ENCODE measurements at places on chromosomes 13 and 19.

DNA sequence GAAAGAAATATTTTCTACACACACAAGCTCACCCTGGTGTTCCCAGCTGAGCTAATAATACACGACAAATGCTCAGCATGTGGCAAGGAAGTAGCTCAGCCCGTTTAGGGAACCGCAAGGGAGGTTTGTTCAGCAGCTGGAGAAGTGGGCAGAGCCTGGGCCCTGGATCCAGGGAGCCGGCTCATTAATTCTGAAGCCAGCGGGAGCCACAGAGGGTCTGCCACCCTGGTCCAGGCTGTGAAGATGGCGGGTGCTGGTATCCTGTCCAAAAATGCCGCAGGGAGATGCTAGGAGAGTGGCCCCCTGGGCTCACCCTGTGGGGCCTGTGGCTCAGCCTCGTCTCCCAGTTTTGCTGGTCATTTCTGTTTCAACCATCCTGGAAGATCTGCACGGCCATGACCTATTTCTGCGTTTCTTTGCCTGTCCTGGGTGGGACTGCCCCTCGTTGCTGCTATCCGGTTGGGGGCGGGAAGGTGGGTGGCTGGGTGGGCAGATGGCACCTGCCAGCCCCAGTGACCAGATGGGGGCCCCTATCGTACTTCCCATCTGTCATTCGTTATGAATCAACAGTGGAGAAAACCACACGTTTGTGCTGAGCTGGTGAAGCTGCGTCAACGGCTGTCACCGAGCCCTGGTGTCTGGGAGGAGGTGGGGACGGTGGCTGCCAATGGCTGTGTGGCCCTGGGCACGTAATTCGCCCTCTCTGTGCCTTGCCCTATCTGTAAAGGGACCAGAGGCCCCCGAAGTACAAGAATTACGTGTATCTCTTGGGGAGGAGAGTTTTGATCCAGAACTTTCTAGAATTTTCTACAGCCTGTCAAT is 2.7 kb upstream of the GNA15 start:
- DNase-seq, result no peak

DNA sequence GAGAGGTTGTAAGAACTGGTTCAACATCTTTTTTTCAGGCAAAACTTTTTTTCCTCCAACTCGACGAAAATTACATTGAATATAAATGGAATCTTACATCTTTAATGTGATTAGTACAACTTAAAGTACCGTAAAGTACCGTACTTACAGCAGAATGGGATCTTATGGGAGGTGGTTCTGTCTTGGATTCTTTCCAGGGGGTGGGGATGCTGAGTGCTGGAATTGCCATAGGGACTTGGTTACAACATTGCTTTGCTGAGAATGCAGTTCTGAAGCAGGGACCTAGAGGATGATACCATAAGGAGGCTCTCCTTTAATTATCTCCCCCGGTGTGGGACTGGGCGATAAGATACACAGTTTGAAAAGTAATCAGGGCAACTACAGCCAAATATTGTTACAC is 186.4 kb downstream of the KLF5 start:
- no peak for DNase-seq

DNA sequence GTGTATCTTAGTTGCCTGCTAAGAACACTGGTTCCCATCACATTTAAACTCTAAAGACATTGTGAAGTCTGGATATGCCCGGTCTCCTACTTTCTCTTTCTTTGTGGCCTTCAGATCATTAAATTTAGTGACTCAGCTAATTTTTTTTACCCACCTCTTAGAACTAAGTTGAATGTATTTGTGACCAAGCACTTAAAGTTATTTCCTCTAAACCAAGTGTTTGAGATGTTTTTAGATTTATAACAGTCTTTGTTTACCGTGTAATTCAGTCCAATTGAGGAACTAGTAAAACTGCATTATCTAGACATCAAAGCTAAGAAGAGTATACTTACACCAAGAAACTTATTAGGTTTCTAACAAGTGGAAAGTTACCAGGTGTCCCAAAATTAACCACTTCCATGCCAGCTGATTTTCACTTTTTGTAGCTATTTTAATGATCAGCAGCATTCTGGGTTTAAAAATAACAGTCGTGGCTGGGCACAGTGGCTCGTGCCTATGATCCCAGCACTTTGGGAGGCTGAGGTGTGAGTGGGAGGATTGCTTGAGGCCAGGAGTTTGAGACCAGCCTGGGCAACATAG is 53.1 kb downstream of the ARHGAP35 start:
- no peak for DNase-seq

GRCh38 chr19:10461047-10461949 is 41.0 kb downstream of the PDE4A start:
- peak; percentile 43 for DNase-seq

DNA sequence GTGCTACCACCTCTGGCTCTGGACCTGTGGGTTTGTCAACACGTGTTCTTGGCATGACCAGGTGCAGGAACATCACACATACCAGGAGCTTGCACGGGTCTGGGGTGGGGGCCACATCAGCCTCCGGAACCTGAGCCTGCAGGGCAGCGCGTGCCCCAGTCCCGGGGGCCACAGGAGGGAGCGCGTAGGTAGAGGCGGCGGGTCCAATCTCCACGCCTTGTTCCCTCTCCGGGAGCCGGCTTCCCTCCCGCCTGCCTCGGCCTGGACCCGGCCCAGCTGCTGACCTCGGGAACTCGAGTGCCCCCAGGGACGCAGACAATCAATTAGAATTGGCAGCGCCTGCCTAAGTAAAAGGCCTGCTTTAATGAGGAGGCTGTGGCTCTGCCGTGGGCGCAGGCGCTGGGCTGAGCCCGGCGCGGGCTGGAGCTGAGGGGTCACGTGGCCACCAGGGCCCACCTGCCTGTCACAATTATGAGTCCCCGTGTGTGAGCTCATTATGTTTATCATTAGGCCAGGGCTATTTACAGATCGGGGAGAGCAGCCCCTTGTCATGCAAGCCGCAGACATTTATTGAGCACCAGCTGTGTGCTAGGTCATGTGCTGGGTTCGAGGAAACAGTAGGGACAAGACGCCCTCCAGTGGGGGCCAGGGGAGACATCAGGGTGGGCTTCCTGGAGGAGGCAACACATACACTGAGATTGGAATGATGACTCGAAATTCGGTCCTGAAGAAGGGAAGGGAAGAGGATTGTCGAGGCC is 32.2 kb upstream of the TNFAIP8L1 start:
- DNase-seq, result peak; percentile 67

DNA sequence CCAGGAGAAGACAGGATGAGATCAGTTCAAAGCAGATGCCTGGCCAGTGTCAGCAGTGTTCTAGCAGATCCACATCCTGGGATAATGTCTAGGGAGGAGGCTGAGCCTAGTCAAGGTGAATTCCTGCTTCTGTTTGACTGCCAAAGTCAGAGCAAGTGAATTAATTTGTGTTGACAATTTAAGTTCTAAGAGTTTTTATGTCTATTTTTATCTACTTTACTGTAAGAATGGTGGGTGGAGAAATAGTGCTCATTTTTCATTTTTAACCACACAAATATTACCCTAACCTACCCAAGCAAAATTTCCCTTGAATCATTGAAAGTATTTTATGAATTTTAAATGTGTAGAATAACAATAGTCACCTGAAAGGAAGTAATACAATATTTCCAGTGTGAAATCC is 207.6 kb upstream of the SLC10A2 start:
- DNase-seq, result no peak

DNA sequence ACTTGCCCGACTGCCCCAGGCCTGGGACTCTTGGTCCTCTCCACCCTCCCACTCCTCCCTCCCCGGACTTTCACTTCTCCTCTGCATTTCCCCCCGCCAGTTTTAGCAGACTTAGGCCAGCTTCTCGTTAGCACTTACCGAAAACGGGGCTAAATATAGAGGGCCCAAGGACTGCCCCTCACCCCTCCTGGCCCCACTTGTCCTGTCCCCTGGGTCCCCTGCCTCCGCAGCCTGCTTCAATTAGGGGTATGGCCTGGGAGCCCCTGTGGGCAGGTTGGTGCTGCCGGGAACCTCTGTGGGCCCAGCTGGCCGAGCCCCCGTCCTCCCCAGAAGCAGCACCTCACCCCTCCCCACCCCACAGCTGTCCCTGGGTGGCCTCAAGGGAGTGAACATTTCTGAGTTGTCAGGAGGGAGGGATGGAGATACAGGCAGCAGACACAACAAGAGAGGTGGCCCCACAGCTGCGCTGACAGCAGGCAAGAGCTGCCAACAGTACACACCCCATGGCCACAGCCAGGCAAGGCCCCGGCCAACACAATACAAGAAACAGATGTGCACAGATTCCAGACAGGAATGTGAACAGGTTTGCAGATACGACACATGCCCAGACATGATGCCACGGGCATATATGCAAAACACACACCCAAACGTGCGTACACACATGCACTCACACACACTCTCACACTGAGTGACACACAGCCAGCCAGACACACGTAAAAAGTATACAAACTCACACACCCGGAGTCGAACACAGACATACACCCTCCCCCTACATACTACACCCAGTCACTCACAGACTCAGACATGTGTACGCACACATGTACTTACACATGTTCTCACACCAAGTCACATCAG is 2.6 kb downstream of the POU2F2 start:
- no peak for DNase-seq

DNA sequence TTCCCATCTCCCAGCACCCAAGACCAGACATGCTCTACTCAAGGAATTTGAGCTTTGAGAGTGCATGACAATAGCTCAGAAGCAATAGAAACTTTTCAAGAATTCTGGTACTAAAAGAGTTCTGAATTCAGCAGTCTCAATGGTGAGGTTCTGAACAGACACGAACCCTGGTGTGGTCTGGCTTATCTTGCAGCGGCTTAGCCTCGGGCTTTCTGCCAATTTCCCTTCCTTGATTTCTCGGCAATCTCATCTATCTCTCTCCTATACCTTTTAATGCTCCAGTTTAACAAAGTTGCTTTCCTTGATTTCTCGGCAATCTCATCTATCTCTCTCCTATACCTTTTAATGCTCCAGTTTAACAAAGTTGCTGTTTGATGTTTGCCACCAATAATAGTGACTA is 174.6 kb downstream of the SPRY2 start:
- DNase-seq, result no peak

DNA sequence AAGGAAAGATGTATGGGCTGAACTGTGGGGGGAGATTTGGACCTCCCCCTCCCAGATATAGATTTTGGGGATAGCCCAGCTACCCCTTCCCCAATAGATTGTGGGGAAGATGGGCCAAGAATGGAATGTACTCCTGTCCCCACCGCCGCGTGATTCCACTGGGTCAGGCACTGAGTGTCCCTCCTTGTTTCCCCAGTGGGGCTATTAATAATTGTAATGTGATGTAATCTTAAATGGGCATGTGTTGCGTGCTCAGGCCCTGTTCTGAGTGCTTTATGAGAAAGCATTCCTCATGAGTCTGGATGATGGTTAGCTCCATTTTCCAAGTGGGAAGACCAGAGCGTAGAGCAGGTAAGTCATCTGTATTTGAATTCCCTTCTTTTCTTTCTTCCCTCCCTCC is 1.4 kb downstream of the PSMD8 start:
- no peak for DNase-seq
